ENCODE measurements at places on chromosomes 3 and 15. TPM values are rescaled to one million over a fixed set of nuclear protein-coding genes. Genes with fewer than 3 reads are reported as not detected.

DNA sequence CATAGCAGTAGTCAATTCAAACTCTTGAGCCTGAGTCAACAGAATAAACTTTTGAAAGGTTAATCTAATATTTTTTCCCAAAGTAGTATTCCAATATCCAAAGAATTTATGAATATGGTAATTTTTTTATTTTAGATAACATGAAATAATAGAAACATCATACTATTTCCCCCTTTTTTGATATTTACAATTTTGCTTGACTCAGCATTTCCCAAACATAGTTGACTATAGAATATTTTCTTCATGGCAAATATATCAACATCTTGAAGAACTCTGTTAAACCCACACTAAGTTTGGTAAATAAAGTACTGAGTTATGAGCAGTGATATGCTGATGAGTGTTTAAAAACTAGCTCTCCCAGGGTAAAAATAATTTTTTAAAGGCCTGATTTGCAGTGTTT, 380.0 kb upstream of the ARL6 start:
- DNase-seq = no peak

DNA sequence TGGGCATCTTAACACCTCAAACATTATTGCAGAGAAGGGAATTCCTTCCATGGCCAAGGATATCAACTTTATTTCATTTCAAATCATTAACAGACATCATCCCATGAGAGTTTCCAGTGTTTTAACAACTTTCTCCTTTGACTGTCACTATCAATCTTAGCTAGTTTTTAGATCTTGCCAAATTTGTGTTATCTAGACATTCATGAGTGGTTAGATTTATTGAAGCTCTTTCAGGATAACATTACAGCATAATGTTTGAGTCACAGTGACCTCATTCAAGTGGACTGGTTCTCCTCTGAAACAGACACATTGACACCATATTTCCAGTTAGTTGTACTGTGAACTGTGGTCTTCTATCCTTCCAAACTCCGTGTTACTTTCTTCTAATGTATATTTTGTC, 8.6 kb upstream of the TNFAIP8L3 start:
- DNase-seq = no peak

GRCh38 chr3:86837871-86838270, 153.1 kb downstream of the VGLL3 start:
- DNase-seq = no peak

- no peak for DNase-seq
Measured at GRCh38 chr3:81732642-81733041, 28.8 kb downstream of the GBE1 start.

Gene SPESP1
- 1.0 TPM for total RNA-seq

DNA sequence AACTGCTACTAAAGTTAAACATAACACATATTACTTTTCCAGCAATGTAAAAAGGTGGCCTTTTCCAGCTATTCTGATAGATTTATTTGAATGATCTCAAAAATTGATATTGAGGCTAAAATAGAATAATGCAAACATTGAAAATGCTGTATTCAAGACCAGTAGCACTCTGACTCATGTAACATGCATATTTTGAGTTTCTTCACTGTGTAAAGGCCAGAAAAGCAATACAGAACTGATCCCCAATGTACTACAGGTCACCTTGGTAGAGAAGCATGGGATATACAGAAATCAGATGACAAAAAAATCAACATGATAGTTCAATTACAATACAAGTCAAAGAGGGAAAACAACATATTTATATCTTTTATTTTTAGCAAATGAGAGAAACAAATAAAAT, 419.6 kb downstream of the DIPK2A start:
- no peak for DNase-seq

Gene PRR20G
- not detected for total RNA-seq

DNA sequence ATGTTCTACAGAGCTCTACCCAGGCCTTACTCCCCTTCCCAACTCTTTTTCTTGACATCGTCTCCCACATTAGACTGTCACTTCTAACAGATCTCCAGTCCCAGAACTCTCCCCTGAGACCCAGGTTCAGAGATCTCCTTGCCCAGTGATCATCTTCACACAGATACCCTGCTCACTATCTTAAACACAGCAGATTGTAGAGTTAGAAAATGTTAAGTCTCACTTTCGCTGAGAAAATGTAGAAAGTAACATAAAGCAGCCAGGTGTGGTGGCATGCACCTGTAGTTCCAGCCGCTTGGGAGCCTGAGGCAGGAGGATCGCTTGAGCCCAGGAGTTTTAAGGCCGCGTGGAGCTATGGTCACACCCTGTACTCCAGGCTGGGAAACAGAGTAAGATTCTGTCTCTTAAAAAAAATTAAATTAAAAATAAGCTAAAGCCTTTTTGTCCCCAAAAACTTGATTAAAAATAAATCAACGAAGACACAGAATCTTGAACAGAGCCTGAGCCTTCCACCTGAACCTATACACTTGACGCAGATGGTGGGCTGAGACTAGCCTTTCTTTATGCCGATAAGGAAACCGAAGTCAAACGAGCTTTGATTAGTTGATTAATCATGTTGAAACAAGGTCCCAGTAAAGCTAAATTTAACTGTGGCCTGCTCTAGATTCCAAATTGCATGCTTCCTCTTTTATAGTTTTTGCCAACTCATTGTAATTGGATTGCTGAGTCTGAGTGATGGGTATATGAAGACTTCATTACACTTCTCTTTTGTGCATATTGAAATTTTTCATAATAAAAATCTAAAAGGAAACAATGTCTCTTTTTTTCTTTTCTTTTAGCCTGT, 31.3 kb upstream of the BLM start:
- no peak for DNase-seq

Measured in lung (tissue), 17 donors.